ENCODE measurements at places on chromosomes 4 and X.

DNA sequence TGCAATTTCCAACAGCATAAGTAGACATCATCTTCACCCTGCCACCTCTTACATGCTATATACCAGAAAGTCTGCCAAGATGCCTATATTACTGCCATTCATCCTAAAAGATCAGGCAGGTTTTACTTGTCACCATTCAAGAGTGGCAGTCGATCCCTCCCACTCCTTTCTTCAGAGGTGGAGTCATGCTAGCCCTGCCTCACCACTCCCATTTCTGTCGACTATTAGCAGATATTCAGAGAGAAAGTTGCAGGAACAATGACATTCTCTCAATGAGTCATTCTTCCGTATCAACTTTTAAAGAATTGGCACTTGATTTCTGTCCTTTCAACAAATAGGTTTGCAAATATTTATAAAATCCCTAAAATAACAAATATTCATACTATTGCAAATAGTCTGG lies 1060.1 kb downstream of the ADGRL3 start:
- no peak for DNase-seq

DNA sequence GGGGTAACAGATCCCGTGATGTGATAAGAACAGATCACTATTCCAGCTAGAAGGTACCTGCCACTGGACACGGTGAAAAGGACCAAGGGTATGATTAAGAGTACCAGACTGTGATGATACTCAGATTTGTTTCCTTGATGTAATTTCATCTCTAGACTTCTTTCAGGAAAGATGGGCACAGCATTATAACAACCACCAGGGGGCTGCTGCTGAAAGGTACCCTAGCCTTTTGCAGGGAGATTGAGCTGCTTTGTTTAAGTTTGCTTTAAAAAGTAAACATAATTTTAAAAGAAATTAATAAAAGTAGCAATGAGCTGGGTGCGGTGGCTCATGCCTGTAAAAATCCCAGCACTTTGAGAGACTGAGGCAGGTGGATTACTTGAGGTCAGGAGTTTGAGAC lies 145.4 kb downstream of the EMCN start:
- no peak for DNase-seq

GRCh38 chr4:11111876-11112275 lies 316.8 kb downstream of the HS3ST1 start:
- no peak for DNase-seq

GRCh38 chrX:69297506-69297905 lies 132.3 kb upstream of the PJA1 start:
- no peak for DNase-seq

- DNase-seq: no peak
Measured at GRCh38 chrX:139844884-139845283, 88.0 kb downstream of the ATP11C start.

- no peak for DNase-seq
Measured at GRCh38 chrX:70476934-70477733, 32.5 kb downstream of the DLG3 start.

All from nucleus accumbens (tissue), 56 donors.